ENCODE measurements at places on chromosomes 3 and 15.

DNA sequence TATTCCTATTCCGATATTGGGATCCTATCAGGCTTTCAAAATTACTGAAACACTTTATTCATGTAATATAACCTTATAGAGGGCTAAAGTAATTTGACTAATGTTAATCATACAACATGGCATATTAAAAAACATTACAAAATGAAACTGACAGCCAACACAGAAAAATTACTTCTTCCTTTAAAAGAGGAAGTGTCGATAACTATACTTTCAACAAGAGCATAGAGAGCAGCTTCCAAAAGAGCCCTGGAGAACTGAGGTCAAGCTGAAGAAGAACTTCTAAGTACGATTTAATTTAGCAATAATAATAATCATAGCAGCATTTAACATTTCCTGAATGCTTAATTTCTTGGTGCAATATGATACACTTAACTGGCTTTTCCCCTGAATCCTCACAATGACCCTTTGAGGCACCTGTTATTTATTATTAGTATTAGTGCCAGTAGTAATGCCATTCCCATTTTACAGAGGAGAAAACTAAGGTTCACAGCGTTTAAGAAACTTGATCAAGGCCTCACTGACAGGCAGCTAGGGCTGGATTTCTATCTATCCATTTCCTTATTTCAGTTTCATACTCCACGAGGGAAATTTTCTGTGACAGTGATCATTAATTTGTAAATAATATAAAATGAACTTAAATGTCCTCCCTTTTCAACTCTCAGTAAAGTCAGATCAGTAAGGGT is 181.6 kb downstream of the CFAP20DC start:
- no peak for DNase-seq

DNA sequence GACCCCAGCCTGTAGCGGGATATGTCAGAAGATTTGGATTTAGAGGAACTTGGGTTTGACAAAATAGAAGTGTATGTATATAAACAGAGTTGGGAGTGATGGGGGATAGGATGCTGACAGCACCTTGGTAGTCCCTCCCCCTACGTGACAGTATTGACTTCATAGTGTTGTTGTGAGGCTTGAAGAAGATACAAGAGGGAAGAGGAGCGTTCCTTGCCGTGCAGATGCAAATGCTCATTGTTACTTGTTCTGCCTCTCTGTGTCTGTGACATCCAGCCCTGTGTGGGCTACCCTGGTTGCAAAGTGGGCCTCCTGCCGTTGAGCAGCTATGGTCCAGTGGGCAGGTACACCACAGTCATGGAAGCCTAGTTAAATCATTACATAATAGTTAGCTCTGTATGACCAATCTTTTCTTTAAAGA is 45.0 kb downstream of the SMAD3 start:
- no peak for DNase-seq

DNA sequence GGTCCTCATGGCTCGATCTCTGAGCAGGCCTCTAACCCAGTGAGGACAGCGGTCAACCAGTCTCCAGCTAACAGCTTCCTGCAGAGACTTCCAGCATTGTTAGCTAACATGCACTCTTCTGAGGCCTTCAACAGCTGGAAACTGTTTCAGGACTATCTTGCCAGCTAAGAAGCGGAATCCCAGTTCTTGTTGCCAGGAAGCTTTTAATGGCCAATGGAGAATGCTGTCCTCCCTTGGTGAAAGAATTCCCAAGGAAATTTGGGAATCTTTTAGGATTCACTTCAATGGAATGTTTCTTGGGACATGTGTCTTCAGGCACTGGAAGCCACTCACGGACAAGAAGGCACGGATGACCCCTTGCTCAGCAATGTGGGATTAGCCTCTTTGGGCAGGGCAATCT is 91.7 kb downstream of the CEMIP start:
- DNase-seq, result no peak

DNA sequence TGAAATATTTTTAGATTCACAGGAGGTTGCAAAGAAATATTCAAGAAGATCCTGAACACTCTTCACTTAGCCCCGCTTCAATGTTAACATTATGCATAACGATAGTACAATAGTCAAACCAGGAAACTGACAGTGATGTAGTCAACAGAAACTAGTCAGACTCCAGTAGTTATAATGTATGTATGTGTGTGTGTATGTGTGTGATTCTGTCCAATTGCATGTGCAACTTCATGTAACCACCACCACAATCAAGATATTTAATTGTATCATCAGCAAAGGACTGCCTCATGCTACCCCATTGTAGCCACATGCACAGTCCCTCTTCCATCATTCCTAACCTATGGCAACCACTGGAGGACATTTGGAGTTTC is 77.9 kb downstream of the APBA2 start:
- no peak for DNase-seq

DNA sequence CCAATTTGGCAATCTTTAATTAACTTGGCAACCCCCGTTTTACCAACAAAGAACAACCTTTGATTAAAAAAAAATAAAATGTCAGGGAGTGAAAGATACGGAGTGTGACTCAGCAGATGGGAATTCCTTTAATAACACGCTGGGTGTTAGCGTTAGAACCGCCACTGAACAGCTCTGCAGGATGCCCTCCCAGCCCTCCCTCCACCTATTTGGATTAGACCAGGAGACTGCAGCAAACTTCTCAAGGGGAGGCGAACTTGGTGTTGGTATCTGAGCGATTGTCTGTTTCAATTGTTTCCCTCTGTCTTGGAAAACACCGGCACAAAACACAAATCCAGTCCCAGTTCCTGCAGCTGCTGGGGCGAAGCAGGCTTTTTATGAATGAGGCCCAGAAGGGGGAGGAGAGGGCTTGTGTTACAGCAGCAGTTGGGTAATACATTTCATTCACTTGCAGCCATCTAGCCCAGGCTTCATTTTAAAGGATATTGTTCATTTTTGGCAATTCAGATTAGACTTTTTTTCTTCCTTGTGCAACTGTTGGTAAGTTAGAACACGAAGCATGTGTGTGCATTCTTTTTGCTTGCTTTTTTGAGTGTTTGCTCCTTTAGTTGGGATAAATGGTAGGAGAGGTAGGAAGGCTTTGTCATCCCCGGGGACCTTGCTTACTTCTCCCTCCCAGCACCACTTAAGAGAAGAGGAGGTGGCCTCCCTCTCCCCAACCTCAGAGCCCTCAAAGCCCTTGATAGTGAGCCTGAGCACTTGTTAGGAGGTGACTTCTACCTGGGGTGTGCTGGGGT is 152.3 kb downstream of the IGF1R start:
- peak; percentile 66 for DNase-seq
